Activated CD4-positive, alpha-beta T cell treated with anti-CD3 and anti-CD28 coated beads, Interleukin-2, amount 50 U/mL, for 16 hours (primary cell): ENCODE measurements at places on chromosomes 2 and 18.

- no peak for DNase-seq
Observed at GRCh38 chr2:189581354-189582139, 961 bp upstream of the SLC40A1 start.

GRCh38 chr2:76448956-76449355, 738.2 kb upstream of the GCFC2 start:
- DNase-seq, result no peak

DNA sequence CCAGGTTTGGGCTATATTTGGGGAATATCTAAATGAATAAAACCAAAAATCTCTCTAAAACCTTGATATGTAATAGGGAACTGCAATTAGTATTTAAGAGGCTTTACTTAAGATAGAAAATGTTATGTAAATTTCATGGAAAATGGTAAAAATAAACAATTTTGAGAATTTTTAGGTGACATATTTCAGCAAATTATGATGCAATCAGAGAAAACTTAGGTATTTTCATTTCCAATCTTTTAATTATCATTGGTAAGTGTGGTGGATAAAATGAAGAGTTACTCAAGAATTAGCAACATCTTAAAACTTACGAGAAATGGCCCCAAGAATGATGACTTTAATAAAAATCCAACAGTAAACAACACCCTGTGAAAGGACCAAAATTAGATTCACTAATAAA, 571.4 kb downstream of the ERBB4 start:
- DNase-seq, result no peak

GRCh38 chr2:58762176-58762781, 521.2 kb upstream of the FANCL start:
- DNase-seq, result peak; percentile 20

GRCh38 chr2:69453475-69454129, 16.4 kb upstream of the NFU1 start:
- DNase-seq, result peak; percentile 55

GRCh38 chr2:197869501-197870111, 65.2 kb downstream of the PLCL1 start:
- DNase-seq, result peak; percentile 43

DNA sequence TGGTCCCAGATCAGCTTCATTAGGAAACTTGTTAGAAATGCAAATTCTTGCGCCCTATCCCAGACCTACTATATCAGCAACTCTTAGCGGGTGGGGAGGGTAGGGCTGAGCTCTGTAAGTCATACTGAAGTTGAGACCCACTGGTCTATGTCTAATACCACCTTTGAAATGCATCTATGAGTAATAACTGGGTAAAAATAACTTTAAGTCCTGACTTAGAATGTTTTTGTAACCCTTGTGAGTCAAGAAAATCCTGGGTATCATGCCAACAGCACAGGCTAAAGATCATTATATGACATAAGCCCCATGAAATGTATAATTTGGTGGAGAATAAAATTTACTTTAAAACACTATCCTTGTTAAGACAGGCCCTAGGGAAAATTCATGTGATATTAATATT, 41.4 kb downstream of the PRKD3 start:
- no peak for DNase-seq

GRCh38 chr2:143397884-143398614, 268.8 kb downstream of the ARHGAP15 start:
- DNase-seq, result peak; percentile 46
